ENCODE measurements at places on chromosomes 5 and 9. TPM values are rescaled to one million over a fixed set of nuclear protein-coding genes. Genes with fewer than 3 reads are reported as not detected.

DNA sequence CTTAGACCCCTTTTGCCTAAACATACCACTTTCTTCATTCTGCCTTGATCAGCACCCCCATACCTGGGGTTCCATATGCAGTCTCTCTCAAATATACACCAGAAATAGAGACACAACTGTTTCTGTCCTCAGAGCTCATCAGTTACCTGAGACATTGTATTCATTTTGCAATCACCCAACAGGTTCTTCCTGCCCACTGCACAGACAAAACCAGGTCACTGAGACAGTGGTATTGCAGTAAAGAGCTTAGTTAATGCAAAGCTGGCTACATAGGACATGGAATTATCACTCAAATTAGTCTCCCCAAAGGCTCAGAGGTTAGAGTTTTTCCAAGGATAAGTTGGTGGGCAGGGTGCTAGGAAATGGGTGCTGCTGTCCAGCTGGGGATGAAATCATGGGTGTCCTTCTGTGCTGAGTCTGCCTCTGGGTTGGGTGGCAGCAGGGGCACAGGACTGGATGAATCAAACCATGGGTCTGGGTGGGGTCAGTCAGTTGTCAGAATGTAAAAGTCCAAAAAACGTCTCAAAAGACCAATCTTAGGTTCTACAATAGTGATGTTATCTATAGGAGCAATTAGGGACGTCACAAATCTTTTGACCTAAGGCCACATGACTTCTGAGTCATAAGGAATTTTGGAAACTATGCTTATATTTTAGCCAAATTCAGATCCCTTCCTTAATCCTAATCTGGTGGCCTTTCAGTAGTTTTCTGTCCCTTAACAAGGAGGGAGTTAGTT lies 41.0 kb downstream of the KCNV2 start:
- no peak for DNase-seq

DNA sequence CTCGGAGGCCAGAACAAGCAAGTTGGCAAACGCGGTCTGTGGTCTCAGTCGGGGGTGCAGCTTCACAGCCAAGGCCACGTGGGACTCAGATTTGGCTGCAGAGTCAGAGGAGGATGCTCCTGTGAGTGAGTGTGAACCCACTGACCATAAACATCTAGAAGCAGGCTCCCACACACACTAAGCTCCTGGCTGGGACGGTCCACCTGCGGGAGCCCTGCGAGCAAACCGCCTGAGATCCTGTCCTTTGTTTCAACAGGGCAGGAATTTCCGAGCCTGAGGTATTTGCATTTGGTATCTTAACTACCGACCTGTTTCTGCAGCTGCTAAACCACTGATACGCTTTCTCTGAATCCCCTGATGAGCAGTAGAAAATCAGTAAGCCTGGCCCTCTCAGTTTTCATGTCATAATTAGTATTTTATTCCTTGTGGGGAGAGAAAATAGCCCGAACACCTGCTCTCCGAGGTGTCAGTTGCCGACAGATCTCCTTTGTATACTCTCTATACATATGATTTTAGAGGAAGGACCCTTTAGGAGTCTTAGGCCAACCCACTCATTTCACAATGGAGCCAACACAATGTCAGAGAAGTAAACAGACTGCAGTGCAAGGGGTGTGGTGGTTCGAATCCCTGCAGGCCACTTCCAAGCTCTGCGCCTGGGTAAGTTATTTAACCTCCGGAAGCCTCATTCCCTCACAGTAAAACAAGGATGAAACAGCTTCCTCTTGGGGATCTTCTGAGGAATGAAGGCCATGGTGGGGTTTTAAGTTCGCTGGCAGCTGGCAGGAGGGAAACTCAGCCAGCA lies 40.9 kb upstream of the PWWP2A start:
- DNase-seq = no peak

DNA sequence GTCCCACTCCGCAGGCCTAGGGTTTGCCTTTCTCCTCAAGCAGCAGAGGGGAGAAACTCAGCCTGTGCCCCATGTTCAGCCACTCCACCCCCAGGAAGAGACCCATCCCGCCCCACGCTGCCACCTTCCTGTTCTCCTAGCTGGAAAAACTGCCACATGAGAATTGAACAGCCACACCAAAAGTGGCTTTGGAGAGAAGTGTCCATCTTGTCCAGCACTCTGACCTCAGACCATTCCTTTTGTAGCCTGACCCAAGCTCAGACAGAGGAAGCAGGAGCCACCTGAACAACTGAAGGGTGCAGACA lies 8.3 kb upstream of the SLC25A48 start:
- no peak for DNase-seq

GRCh38 chr5:159332800-159333544 lies 2.7 kb upstream of the IL12B start:
- DNase-seq = no peak

- no peak for DNase-seq
These were observed 114.0 kb upstream of the FCN2 start for GRCh38 chr9:134766587-134766986.

DNA sequence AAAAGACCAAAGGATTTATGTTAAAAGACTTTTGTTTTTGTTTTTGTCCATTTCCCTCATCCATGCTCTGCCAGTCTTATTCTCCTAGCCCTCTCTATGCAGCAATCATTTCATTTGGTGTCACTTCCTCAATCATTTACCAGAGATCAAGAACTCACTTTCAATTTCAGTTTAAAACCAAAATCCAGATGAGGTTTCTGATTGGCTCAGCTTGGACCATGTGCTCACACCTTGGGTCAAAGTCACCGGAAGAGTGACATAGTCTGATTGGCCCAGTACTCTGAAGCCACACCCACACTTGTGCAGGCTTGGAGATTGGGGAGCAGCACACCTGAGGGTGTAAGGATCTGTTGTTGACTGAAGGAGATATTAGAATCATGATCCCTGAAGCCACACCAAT lies 79.6 kb downstream of the TLR4 start:
- DNase-seq = no peak

- no peak for DNase-seq
These were observed 4.9 kb upstream of the LRRC14B start for GRCh38 chr5:186091-187041.

DNA sequence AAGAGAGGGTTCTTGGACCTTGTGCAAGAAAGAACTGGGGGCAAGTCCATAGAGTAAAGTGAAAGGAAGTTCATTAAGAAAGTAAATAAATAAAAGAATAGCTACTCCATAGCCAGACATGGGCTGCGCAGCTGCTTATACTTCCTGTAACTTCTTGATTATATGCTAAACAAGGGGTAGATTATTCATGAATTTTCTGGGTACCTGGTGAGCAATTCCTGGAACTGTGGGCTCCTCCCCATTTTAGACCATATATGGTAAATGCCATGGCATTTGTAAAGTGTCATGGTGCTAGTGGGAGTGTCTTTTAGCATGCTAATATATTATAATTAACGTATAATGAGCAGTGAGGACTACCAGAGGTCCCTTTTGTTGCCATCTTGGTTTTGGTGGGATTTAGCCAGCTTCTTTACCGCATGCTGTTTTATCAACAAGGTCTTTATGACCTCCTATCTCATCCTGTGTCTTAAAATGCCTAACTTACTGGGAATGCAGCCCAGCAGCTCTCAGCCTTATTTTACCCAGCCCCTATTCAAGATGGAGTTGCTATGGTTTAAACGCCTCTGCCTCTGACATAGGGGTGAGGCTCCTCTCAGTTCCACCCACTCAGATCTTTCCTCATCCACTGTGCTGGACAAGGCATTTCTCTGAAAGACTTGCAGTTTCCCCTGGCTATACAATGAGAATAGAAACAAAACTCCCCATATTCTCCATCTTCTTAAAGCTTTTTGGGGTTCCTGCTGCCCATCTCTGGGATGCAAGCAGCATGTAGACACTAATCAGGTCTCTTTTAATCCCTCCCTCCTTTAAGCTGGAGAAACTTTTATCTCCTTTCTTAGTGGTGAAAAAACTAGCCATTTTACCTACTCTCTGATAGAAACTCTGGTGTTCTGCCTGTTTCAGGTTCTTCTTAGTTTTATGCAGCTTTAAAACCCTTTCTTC lies 91.2 kb downstream of the ARRDC3 start:
- no peak for DNase-seq

KCNN2 gene
- 7.2 TPM for total RNA-seq
